Hematopoietic multipotent progenitor cell treated with erythropoietin and hydrocortisone succinate and interleukin-3 and kit ligand, for 4 days (in vitro differentiated cells): ENCODE measurements at places on chromosomes 11 and 22.

DNA sequence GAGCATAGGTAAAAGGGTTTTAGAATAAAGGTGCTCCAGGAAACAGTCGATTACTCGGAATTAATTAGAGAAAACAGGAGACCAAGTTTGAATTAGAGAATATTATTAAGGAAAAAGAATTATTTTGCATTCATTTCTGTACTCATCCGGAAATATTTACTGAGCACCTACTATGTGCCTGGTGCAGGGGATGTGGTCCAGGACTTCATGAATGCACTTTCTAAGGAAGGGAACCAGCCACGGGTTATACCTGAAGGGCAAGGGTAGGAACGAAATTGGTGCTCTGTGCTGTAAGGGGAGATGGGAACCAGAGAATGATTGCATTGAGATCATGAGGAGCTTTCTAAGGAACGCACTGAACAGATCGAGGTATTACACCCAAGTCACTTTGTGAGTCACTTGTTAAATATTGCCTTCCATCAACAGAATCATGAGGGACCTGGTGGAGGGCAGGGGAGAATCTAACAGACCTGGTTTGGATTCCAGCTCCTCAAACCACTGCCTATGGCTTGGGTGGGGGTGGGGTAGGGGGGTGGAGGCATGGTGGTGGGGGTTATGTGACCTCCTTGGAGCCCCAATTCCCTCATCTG, 40.9 kb downstream of the C11orf96 start:
- DNase-seq = no peak

- DNase-seq = no peak
Observed at GRCh38 chr11:85889676-85890579, 34.7 kb downstream of the CCDC83 start.

DNA sequence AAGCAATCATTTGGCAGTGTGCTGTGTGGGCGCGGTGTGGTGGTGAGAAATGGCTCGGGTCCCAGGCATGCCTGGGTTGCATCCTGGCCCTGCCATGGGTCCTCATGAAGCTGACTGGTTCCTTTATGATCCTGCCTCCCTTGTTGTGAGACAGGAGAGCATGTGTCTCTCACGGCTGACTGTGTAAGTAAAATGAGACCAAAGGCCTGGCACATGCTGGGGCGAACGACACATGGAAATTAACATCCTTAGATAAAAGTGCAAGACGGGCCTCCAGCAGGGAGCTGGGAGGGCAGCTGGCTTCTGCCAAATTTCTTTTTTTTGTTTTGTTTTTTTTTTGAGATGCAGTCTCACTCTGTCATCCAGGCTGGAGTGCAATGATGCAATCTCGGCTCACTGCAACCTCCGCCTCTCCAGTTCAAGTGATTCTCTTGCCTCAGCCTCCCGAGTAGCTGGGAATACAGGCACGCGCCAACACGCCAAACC, 9.4 kb upstream of the FBLN1 start:
- DNase-seq = no peak

DNA sequence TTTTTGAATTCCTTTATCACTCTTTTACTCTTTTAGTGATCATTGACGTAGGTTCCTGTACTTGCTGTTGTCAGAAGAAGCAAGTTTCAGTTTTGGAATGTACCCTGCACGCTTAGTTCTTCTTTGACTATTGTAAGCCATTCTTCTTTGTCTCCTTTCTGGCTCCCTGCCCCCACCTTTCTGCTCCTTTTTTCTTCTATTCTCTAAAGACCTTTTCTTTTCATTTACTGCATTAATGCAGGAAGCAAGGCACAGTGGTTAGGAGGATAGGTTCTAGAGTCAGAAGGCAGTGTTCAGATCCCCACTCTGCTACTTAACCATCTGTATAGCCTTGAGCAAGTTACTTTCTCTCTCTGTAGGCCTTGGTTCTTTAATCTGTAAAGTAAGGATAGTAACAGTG, 33.7 kb upstream of the RAG2 start:
- no peak for DNase-seq

DNA sequence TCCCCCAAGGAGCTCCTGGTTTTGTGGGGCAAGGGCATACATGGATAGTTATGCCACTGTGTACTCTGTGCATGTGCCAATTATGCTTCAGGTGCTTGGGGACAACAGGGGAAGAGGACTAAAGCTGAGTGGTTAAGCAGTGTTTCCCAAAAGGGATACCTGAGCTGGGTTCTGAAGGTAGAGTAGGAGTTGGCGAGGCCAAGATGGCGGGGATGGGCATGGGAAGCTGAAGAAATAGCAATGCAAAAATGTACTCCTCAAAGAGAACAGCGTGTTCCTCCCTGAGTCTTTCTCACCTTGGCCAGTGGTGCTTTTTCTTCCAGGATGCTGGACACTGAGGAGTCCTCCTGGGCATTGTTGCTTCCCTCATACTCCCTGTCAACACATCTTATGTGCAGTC, 90.0 kb upstream of the LARGE1 start:
- no peak for DNase-seq
